HFFc6 (cell line): ENCODE measurements at places on chromosomes 11 and 22. TPM values are rescaled to one million over a fixed set of nuclear protein-coding genes. Genes with fewer than 3 reads are reported as not detected.

DNA sequence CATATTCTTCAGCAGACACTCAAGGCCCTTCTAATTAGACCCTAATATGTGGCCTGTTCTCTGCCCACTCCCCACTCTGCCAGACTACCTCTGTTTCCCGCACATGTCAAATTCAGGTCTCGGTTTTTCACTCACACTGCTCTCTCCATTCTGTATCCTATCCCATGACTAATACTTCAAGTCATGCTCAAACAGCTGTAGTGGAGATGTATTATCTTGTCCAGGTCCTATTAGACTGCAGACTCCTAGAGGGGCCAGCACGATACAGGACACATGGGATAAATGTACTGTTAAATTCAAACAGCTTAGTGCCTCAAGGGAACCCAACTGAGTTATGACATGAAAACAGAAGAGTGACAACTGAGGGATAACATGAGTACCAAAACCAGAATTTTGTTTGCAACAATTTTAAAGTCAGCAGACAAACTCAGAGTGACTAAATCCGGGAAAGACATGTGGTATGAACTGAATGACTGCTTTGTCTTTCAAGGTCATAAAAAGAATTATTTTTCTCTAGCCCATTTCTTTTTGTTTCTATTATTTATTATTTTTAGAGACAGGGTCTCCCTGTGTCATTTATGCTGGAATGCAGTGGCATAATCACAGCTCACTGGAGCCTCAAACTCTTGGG lies 20.5 kb downstream of the ATP6V1E1 start:
- H3K4me1 ChIP-seq, result peaks cover 8% of the 10 kb centered on the region
- peaks cover 9% of the 10 kb centered on the region for H3K36me3 ChIP-seq
- no peak overlapping the region for H3K4me3 ChIP-seq
- no peaks in the 10 kb centered on the region for H3K27me3 ChIP-seq
- H3K27ac ChIP-seq, result no peak overlapping the region
- no peak for DNase-seq

DNA sequence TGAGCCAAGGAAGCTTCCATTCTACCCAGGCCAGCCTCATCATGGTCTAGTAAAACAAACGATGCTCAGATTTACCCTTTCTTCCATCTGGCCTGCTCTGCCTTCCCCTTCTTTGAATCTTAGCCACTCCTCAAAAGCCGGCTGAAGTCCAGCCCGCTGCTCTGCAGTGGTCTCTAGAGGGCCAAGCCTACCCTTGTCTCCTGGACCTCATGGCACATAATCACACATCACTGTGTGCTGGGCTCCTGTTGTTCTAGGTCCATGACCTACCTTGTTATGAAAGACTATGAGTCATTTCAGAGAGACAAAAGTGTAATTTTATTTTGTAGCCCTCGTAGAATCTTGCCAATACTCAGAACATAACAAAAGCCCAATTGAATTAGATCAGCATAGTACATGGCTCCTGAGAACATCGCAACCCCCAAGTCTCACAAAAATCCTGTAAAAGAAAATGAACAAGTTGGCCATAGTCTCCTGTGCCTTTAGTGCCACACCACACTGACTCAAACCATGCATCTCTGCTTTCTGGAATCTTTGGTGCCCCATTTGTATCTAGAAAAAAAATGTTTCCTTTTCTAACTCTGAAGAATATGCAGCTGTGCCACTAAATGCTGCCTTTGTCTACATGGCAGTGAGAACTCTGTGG lies 192.7 kb downstream of the OPCML start:
- no peaks in the 10 kb centered on the region; the same call in 1 of the 2 replicates for H3K27me3 ChIP-seq
- H3K36me3 ChIP-seq, result no peaks in the 10 kb centered on the region; the same call in 1 of the 2 replicates
- no peaks in the 10 kb centered on the region for H3K4me1 ChIP-seq
- no peak overlapping the region for H3K27ac ChIP-seq
- no peak overlapping the region for H3K4me3 ChIP-seq

DNA sequence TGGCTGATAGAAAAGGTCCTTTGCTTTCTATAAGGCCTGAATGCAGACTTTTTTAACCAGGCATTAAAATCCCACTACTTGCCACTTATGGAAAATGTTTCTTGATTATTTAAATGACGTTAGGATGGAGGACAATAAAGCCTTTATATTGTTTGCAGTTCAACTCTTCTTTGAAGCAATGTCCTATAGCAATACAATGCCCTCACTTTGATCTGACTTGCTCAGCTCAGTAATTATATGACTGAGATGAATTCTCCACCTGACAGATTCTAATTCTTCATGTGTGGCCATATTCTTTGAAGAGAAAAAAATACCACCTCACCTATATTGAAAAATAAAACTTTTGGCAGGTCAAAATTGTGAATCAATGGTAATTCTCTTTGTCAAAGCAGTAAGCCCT lies 182.0 kb upstream of the MTMR2 start:
- H3K27me3 ChIP-seq, result no peaks in the 10 kb centered on the region
- peaks cover 8% of the 10 kb centered on the region for H3K36me3 ChIP-seq
- no peak for DNase-seq
- H3K4me1 ChIP-seq, result peaks cover 65% of the 10 kb centered on the region

EFCAB6 gene
- total RNA-seq, result 0.26 to 1.1 TPM (median 0.33 TPM) in 3 replicates

- H3K36me3 ChIP-seq, result no peaks in the 10 kb centered on the region
- H3K4me3 ChIP-seq, result no peak overlapping the region
- H3K27ac ChIP-seq, result no peak overlapping the region
- H3K4me1 ChIP-seq, result peaks cover 6% of the 10 kb centered on the region; the same call in 1 of the 2 replicates
Measured at GRCh38 chr11:59053387-59053786, 32.7 kb upstream of the GLYATL1B start.

- no peak for DNase-seq
- no peak overlapping the region for H3K27ac ChIP-seq
- H3K4me3 ChIP-seq, result no peak overlapping the region
- no peaks in the 10 kb centered on the region for H3K4me1 ChIP-seq
- peaks cover 32% of the 10 kb centered on the region for H3K27me3 ChIP-seq
- H3K36me3 ChIP-seq, result no peaks in the 10 kb centered on the region
Measured at GRCh38 chr11:16860617-16861016, 122.2 kb downstream of the C11orf58 start.

- no peaks in the 10 kb centered on the region for H3K4me1 ChIP-seq
- no peak overlapping the region for H3K27ac ChIP-seq
- no peaks in the 10 kb centered on the region for H3K36me3 ChIP-seq
- H3K4me3 ChIP-seq, result no peak overlapping the region
- H3K27me3 ChIP-seq, result peaks cover 1% of the 10 kb centered on the region; the same call in 1 of the 2 replicates
Measured at GRCh38 chr11:41254966-41255365, 204.5 kb downstream of the LRRC4C start.

DNA sequence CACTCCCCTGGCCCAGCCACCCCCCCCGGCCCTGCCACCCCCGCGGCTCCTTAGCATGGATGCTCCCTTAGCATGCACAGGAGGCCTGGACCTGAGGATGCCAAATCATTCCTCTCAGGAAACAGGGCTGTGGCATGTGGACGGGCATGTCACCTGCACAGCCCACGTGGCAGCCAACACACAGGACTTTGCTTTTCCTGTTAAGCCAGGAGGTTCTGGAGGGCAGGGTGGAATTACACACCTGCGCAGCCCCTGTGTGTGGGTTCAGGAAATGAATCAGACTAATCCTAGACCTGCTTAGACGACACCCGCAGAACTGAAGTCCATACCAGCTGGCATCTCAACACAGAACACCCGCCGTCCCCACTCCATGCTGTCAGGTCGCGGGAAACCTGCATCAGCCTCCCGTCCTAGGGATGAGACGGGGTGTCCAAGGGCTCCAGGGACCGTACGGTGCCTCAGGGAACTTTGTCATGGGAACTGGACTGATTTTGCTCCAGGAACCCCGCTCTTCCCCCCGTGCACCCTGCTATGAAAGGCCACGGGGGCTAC lies 10.2 kb downstream of the CERK start:
- peaks cover 8% of the 10 kb centered on the region; the same call in 1 of the 2 replicates for H3K36me3 ChIP-seq
- H3K27me3 ChIP-seq, result no peaks in the 10 kb centered on the region
- H3K4me1 ChIP-seq, result peaks cover 15% of the 10 kb centered on the region
- no peak overlapping the region; the same call in 1 of the 2 replicates for H3K27ac ChIP-seq
- no peak overlapping the region for H3K4me3 ChIP-seq

GRCh38 chr11:18769802-18770456 lies 21.7 kb downstream of the PTPN5 start:
- H3K4me1 ChIP-seq, result peaks cover 37% of the 10 kb centered on the region
- H3K36me3 ChIP-seq, result no peaks in the 10 kb centered on the region
- H3K27me3 ChIP-seq, result peaks cover 24% of the 10 kb centered on the region
- H3K4me3 ChIP-seq, result no peak overlapping the region
- H3K27ac ChIP-seq, result no peak overlapping the region
- no peak for DNase-seq

GRCh38 chr11:67463680-67464410 lies 5.2 kb downstream of the TMEM134 start:
- H3K36me3 ChIP-seq, result peaks cover 4% of the 10 kb centered on the region; the same call in 1 of the 2 replicates
- H3K4me1 ChIP-seq, result peaks cover 12% of the 10 kb centered on the region; the same call in 1 of the 2 replicates
- DNase-seq, result no peak
- peak overlapping the region; percentile 69 for H3K27ac ChIP-seq

KCNJ1 gene
- not detected in 3 replicates for total RNA-seq

CBLIF gene
- total RNA-seq, result not detected in 3 replicates

- peak overlapping the region; percentile 93 for H3K27ac ChIP-seq
- DNase-seq, result no peak
- H3K36me3 ChIP-seq, result 0 out of 2 replicates have a peak, but pooled peaks cover 6% of the 10 kb centered on the region
- no peaks in the 10 kb centered on the region for H3K27me3 ChIP-seq
- H3K4me3 ChIP-seq, result no peak overlapping the region; the same call in 1 of the 2 replicates
Measured at GRCh38 chr11:46235777-46236688, 41.4 kb upstream of the CREB3L1 start.

- no peak overlapping the region for H3K27ac ChIP-seq
- DNase-seq, result no peak
- peaks cover 22% of the 10 kb centered on the region for H3K27me3 ChIP-seq
- H3K36me3 ChIP-seq, result no peaks in the 10 kb centered on the region
- H3K4me3 ChIP-seq, result peak overlapping the region; percentile 37
Measured at GRCh38 chr22:41919357-41920224, 4.7 kb upstream of the SHISA8 start.

GRCh38 chr22:24510637-24511625 lies 15.8 kb downstream of the UPB1 start:
- DNase-seq, result peak; percentile 13
- no peak overlapping the region; the same call in 1 of the 2 replicates for H3K4me3 ChIP-seq
- H3K27me3 ChIP-seq, result peaks cover 16% of the 10 kb centered on the region
- peaks cover 37% of the 10 kb centered on the region for H3K4me1 ChIP-seq
- no peaks in the 10 kb centered on the region for H3K36me3 ChIP-seq

- peaks cover 28% of the 10 kb centered on the region for H3K36me3 ChIP-seq
- no peaks in the 10 kb centered on the region for H3K27me3 ChIP-seq
- peaks cover 59% of the 10 kb centered on the region for H3K4me1 ChIP-seq
- H3K27ac ChIP-seq, result peak overlapping the region; percentile 75
- peak; percentile 85 for DNase-seq
- H3K4me3 ChIP-seq, result peak overlapping the region; percentile 30
Measured at GRCh38 chr11:13717331-13717730, 48.9 kb downstream of the FAR1 start.

DNA sequence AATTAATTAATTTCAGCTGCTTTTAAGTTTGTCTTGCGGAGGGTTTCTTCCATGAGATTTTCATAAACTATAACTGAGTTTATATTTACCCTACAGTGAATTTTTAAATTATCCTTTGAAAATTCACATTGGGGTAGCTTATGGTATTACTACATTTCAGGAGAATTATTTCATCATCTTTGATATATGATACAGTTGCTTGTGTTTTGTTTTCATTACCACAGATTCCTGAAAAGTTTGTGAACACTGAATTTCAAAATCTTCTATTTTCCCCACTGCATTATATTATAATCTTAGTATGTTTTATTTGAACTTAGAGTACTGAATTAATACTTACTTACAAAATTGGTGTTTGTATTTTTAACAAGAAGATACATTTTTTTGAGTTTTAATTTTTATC lies 24.4 kb downstream of the METTL15 start:
- H3K4me3 ChIP-seq, result no peak overlapping the region
- no peak overlapping the region for H3K27ac ChIP-seq
- H3K27me3 ChIP-seq, result no peaks in the 10 kb centered on the region
- H3K36me3 ChIP-seq, result peaks cover 62% of the 10 kb centered on the region
- no peak for DNase-seq
- H3K4me1 ChIP-seq, result peaks cover 14% of the 10 kb centered on the region

APOA4 gene
- total RNA-seq, result not detected in 3 replicates

GRCh38 chr22:37101311-37102066 lies 8.0 kb downstream of the TMPRSS6 start:
- H3K36me3 ChIP-seq, result no peaks in the 10 kb centered on the region
- H3K27me3 ChIP-seq, result peaks cover 63% of the 10 kb centered on the region
- no peak overlapping the region for H3K4me3 ChIP-seq
- DNase-seq, result no peak
- H3K27ac ChIP-seq, result no peak overlapping the region

MAML2 gene
- 22.0 to 29.3 TPM (median 26.8 TPM) in 3 replicates for total RNA-seq

TPBGL gene
- not detected in 3 replicates for total RNA-seq

GRCh38 chr11:130625578-130626306 lies 177.3 kb downstream of the ADAMTS15 start:
- no peak overlapping the region for H3K4me3 ChIP-seq
- H3K36me3 ChIP-seq, result no peaks in the 10 kb centered on the region
- peaks cover 14% of the 10 kb centered on the region for H3K27me3 ChIP-seq
- H3K4me1 ChIP-seq, result peaks cover 21% of the 10 kb centered on the region
- H3K27ac ChIP-seq, result no peak overlapping the region
- DNase-seq, result no peak

- no peak overlapping the region for H3K27ac ChIP-seq
- peaks cover 26% of the 10 kb centered on the region for H3K27me3 ChIP-seq
- H3K4me1 ChIP-seq, result peaks cover 7% of the 10 kb centered on the region; the same call in 1 of the 2 replicates
- H3K4me3 ChIP-seq, result no peak overlapping the region
- no peak for DNase-seq
- no peaks in the 10 kb centered on the region for H3K36me3 ChIP-seq
Measured at GRCh38 chr11:76653674-76654284, 16.8 kb downstream of the LRRC32 start.

DNA sequence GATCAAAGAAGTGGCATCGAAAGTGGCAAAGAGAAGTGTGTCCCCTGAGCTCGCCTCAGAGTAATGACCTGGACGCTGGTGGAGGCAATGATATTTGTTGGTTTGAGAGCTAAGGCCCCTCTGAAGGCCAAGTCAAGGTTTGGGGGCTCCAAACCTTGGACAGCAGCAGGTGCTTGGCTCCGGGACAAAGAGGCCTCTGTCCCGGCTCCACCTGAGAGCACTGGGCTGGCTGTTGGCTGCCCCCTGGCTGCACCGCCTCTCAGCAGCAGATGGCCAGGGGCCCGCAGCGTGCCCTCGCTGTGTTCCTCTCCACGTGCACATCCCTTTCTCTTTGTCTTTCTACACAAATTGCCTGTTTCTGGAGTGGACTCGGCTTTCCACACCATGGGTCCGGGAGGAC lies 301.3 kb downstream of the NTM start:
- H3K4me3 ChIP-seq, result no peak overlapping the region
- H3K36me3 ChIP-seq, result no peaks in the 10 kb centered on the region
- no peak for DNase-seq
- H3K4me1 ChIP-seq, result peaks cover 53% of the 10 kb centered on the region
- H3K27me3 ChIP-seq, result peaks cover 1% of the 10 kb centered on the region; the same call in 1 of the 2 replicates
- no peak overlapping the region for H3K27ac ChIP-seq

GRCh38 chr11:96894587-96894986 lies 504.8 kb downstream of the JRKL start:
- H3K4me3 ChIP-seq, result no peak overlapping the region
- no peak for DNase-seq
- H3K27ac ChIP-seq, result no peak overlapping the region
- no peaks in the 10 kb centered on the region for H3K36me3 ChIP-seq

GRCh38 chr11:48081151-48082010 lies 101.0 kb downstream of the PTPRJ start:
- H3K4me3 ChIP-seq, result peak overlapping the region; percentile 30; the same call in 1 of the 2 replicates
- H3K27me3 ChIP-seq, result peaks cover 1% of the 10 kb centered on the region; the same call in 1 of the 2 replicates
- H3K36me3 ChIP-seq, result peaks cover 26% of the 10 kb centered on the region
- peaks cover 40% of the 10 kb centered on the region for H3K4me1 ChIP-seq
